ENCODE measurements at places on chromosomes 4 and X.

DNA sequence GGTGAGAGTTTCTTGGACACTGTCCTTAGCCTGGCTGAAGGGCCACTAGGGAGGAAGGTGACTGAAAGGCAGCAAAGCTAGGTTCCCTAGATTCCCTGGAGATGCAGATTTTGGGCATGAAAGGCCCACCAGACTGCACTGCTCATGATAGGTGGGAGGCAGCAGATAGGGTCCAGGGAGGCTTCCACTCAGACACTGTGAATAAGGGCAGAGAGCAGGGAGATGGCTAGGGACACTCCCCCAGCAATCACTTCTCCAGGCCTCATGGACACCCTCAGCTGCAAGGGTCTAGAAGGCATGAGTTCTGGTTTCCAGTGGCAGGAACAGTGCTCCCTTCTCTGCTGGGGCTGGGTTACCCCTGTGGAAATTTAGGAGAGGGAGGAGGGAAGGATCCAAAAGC is 20.1 kb downstream of the ARMCX2 start:
- no peak for DNase-seq

DNA sequence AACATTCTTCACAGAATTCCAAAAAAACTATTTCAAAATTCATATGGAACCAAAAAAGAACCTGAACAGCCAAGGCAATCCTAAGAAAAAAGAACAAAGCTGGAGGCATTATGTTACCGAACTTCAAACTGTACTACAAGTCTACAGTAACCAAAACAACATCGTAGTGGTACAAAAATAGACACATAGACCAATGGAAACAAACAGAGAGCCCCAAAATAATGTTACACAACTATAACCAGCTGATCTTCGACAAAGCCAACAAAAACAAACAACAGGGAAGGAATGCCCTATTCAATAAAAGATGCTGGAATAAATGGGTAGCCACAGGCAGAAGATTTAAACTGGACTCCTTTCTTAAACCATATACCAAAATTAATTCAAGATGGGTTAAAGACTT is 1189.6 kb downstream of the PCDH18 start:
- DNase-seq, result no peak

GRCh38 chr4:57042711-57043169 is 64.0 kb downstream of the POLR2B start:
- no peak for DNase-seq

- no peak for DNase-seq
These were observed 90.8 kb downstream of the SHISA3 start for GRCh38 chr4:42488114-42488513.

- no peak for DNase-seq
These were observed 2295.4 kb downstream of the ARAP2 start for GRCh38 chr4:33948921-33949320.

DNA sequence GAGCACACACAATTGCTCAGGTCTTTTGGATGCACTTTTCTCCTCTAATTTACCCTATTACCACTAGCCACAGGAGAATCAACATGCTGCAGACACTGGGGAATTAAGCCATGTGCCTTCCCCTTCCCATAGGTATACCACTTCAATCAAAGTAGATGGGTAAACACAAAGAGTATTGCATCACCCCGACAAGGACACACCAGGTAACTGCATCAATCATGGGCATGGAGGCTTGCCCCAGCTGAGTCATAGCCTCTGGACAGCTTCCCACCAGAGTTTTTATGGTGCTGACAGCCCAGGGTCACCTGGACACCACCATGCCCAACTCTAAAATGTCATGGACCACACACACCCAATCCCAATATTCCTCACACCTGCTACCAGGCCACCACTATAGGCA is 197.2 kb upstream of the AR start:
- DNase-seq, result no peak

GRCh38 chr4:2417226-2417764 is 1.1 kb downstream of the ZFYVE28 start:
- DNase-seq, result no peak

GRCh38 chr4:188783175-188783574 is 643.9 kb downstream of the TRIML1 start:
- DNase-seq, result no peak

- DNase-seq, result no peak
These were observed 28.0 kb downstream of the SCD5 start for GRCh38 chr4:82770607-82771006.

Data from CD4-positive, alpha-beta T cell treated with Interleukin-15 for 1 hour (primary cell).